AG08395 (cell line): ENCODE measurements at places on chromosomes 1 and 21.

GRCh38 chr21:26079366-26079765 is 91.2 kb downstream of the APP start:
- no peak for DNase-seq

DNA sequence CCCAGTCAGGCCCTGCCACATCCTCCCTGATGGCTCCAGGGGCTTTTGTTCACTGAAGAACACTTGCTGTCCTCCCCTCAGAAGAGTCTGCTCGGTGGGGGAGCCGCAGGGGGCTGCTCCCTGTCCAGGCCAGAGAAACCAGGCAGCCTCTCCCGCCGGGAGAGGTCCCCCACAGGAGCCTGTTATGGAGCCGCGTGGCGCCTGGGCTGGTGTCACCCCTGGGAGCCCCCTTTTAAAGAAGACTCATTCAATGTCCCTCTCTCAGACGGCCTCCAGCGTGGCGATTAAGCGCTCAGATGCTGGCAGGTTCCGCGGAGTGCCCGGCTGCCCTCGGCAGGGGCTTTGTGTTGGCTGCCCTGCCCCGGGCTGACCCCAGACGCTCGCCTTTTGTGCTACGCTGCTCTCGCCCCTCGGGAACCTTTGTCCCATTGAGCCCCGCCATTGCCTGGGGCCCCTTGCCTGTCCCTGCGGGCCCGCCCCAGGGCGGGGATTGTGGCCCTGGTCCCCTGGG is 43.1 kb downstream of the SKI start:
- DNase-seq = no peak

- no peak for DNase-seq
Observed at GRCh38 chr1:115746021-115746690, 22.4 kb downstream of the CASQ2 start.

GRCh38 chr1:180415236-180415848 is 87.0 kb downstream of the ACBD6 start:
- DNase-seq = no peak

DNA sequence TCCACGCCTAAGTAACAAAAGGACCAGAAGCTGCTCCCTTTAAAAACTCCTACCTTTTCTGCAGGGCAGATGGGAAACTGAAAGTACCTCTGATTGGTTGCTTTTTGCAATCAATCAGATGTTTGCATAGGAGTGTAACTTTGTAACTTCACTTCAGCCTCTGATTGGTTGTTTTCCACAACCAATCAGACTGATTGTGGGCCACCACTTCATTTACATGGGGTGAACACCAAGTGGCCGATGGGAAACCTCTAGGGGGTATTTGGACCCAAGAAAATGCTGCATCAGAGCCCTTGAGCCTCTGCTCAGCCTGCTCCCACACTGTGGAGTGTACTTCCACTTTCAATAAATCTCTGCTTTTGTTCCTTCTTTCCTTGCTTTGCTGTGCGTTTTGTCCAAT is 32.8 kb upstream of the CD1D start:
- DNase-seq = no peak

GRCh38 chr1:6507461-6507911 is 16.0 kb upstream of the PLEKHG5 start:
- DNase-seq = no peak

DNA sequence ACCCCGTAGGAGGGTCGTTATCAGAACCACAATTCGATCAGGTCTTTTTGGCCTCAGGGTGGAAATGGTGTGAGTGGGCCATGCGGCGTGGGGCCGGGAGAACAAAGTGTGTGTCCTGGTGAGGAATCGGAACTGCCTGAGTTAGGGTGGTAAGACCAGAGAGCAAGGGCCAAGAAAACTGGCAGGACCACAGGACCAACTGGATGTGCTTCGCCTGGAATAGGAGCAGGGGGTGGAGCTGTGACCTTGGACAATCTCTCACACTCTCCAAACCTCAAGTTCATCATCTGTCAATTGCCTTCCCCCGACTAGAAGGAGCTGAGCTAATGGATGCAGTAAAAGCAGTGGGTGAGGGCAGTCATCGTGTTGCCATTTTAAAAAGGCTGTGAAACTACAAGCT is 59.5 kb downstream of the NAV1 start:
- no peak for DNase-seq

DNA sequence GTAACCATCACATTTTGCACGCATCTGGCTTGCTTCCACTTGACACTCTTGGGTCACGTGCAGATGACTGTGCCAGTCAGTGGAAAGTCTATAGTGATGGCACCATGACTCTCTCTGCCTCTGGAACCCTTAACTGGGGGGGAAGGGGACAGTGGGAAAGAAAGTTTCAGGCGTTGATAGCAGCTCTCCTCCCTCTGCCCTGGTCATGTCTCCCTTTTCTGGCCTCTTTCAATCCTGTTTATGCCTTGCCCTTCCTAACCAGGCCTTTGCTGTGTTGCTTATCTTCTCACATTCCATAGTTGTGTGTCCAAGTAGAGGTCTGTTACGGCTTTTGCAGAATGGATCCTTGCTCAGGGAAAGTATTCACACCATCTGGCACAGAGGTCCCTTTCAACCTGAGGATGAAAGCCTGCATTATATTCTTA is 93.5 kb downstream of the NRDC start:
- DNase-seq = no peak

DNA sequence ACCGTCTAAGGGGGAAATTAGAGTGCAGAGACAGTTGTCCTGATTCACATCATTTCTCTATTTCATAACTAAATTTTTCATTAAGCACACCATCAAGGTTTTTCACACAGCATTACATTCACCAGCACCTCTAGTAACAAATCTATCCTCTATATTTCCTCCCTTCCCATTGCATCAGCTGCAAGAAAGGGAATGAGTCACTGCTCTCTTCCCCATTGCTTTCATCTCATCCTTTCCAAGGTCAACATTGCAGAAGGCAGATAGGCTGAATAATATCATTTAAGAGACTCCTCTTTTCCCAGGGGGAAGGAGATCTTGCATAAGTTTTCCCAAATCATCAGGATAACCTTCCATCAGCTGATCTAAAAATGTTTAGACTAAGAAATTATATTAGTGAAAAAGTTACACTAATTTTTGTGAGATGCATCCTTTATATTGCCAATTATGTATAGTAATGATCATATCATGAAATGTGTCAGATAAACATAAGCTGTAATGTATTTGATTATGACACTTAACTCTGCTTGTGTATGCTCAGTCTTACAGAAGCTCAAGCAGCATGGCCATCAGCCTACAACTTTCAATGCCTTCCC is 4.3 kb downstream of the INTS7 start:
- DNase-seq = peak; percentile 62

DNA sequence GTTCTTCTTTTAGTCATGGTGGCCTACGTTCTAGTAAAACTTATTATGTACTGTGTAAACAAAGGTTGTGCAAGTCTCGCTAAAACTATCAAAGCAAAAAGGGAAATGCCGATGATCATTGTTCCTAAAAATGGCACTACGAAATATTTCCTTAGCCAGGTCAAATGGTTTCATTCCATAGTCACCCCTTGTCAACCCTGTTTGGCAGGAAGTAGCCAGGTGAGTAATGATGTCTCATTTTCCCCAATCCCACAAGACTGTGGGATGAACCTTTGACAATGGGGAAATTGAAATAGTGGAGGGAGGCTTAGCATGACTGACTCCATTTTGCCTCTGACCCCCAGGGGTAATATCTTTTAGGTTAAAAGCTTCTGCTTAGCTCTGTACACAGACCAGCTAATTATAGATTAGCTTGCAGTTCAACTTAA is 5.6 kb upstream of the REN start:
- DNase-seq = peak; percentile 33

GRCh38 chr1:110672753-110673108 is 2.0 kb downstream of the KCNA3 start:
- DNase-seq = no peak

GRCh38 chr1:7315316-7315715 is 455.8 kb upstream of the VAMP3 start:
- peak; percentile 28 for DNase-seq

DNA sequence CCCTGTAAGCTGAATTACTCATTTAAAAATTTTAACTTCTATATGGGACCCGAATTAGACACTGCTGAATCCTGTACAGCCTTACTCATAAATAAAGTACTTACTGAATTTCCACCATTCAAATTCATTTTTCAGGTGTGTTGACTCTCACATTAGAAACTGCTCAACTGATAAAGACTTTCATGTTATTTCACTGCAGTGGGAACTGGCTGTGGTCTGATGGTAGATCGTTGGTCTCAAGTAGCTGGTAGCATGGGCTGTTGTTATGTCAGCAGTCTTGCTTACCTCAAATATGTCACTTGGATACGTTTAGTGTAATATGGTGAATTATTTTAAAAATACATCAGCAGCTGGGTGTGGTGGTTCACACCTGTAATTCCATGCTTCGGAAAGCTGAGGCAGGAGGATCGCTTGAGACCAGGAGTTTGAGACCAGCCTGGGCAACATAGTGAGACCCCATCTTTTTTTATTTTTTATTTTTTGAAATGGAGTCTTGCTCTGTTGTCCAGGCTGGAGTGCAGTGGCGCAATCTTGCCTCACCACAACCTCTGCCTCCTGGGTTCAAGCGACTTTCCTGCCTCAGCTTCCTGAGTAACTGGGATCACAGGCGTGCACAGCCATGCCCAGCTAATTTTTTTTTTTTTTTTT is 10.4 kb downstream of the DEGS1 start:
- DNase-seq = no peak

GRCh38 chr1:183910845-183911244 is 105.9 kb downstream of the RGL1 start:
- no peak for DNase-seq

GRCh38 chr1:15802234-15802965 is 5.0 kb downstream of the UQCRHL start:
- peak; percentile 47 for DNase-seq

DNA sequence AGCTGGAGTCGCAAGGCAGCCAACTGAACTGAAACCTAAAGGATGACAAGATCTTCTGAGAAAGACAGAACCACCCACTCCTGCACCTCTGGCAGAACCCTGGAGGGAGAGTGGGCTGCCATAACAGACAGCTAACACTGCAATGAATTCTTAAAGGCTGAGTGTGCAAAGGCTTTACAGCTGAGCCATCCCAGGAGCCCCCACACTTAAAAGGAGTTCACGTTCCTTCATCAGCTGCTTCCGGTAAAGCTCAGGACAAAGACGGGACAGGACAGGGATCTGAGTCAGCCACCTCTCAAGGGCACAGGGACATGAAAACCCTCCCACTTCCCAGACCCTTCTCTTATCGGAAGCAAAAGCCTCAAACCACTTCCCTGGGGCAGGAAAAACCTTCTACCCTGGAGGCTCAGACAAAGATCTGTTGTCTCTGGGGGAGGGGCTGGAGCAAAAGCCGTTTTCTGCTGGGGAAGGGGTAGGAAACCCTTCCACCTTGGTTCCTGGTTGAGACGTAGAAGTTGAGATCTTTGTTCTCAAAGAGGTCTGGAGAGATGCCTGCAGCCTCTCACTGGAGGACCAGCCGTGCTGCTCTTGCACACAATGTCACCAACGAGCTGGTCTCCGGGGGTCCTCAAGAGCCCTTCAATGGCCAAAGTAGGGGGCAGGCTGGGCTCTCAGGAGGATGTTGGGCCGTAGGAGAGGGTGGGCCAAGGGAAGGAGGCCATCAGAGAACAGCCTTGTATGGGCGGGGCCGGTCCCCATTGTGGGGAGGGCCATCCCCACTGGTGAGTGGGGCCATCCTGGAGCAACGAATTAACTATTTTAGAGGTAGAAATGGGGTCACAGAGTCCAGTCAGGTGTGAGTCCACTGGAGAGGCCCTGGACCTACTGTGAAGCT is 452.4 kb downstream of the PTPRU start:
- DNase-seq = peak; percentile 67

- no peak for DNase-seq
Observed at GRCh38 chr1:114219172-114219868, 65.7 kb upstream of the SYT6 start.

DNA sequence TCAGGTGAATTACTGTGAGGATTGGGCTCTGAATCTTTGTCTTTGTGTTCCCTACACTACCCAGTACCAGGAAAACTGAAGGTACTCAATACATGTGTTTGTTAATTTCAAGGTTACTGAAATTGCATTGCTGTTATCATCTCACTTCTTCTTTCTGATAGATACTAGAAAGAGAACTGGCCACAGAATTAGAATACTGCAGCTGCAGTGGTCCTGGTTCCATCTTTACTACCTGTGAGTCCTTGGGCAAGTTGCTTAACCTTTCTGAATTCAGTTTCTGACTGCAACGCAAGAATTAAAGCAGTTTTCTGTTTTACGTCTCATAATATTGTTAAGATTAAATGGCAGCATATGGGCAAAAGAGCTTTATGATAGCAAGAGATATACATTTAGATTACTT is 263.5 kb downstream of the LMO4 start:
- DNase-seq = no peak

- no peak for DNase-seq
Observed at GRCh38 chr1:55129194-55129728, 85.9 kb downstream of the USP24 start.

GRCh38 chr21:43364851-43365424 is 62.0 kb downstream of the SIK1 start:
- no peak for DNase-seq

DNA sequence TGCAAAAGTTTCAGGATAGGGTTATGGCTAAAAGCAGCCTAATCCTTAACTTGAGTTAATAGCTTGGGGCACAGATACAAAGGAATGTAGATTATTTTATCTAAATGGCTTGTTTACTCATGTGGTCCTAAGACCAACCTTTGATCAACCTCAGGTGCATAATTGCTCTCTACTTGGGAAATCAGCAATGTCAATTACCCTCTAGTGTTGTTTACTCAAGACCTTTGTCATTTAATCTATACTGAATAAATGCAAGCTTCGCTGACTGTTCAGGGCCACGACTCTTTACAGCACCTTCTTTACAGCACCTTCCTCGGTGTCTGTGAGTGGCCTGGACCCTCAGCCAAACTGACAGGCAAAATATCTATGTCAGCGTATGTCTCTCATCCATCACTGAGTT is 217.5 kb upstream of the MAP1LC3C start:
- no peak for DNase-seq

DNA sequence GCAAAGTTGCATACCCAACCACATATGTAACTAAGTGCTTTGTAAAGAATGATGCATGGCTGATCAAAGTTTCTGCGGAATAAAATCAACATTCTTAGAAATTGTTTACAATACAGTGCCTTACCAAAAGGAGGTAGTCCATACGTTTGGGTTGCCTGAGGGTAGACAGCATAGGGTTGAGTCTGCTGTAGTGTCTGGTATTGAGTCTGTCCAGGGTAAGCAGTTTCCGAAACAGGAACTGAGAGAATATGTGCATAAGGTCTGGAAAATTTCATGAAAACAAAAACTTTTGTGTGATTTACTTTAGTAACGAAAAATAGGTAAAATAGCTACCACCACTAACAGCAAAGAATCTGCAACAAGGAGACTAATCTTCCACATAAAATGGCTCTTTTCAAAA is 53.0 kb downstream of the EYA3 start:
- DNase-seq = no peak

DNA sequence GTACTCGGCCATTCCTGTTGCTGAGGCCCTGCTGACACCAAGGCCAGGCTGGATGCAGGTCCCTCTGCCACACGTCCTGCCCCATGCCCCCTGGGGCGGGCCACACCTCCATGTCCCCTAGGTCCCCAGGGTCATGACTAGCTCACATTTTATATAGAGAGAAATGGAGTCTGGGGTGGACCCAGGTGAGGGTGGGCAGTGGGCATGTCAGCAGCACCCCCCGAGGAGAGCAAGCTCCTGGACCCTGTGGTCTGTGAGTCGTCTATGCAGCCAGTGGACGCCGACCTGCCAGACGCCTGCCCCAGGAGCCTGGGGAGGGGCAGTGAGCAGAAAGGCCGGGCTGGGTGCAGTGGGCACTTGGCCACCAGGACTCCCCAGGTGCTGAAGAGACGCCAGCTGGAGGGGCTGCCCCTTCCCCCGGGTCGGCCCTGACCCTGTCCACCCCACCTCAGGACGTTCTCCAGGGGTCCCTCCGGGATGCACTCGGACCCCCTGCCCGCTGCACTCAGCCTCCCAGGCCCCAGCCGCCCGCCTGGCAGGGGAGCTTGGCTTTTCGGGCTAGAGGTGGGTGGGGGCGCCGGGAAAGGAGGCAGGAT is 15.9 kb downstream of the SAMD11 start:
- no peak for DNase-seq
